ENCODE measurements at places on chromosomes 2 and 18.

DNA sequence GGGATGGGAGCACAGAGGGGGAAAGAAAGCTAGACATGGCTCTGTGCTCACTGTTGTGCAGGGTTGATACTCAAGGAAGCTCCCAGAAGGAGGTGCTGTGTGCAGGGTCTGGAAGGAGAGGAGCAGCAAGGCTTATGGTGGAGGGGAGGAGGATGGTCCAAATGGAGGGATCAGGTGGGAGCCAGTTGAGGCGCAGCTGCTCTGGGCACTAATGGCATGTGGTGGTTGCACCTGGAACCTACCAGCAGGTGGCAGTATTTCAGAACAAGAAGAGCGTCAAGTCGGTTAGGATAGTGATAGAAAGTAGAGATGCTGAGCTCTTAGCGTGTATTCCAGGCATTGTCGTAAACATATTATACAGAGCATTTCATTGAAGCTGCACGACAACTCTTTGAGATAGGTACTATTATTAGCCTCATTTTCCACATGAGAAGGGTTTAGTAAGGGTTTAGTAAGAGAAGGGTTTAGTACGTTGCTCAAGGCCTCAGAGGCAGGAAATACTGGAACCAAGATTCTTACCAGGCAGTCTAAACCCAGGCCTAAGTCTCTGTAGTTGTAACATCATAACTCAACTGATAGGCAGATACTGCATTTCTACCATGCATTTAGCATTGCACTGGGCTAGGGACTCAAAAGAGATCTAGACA is 223.7 kb downstream of the CYP26B1 start:
- peak; percentile 72 for DNase-seq

- no peak for DNase-seq
Measured at GRCh38 chr2:22078701-22079100, 954.9 kb downstream of the TDRD15 start.

DNA sequence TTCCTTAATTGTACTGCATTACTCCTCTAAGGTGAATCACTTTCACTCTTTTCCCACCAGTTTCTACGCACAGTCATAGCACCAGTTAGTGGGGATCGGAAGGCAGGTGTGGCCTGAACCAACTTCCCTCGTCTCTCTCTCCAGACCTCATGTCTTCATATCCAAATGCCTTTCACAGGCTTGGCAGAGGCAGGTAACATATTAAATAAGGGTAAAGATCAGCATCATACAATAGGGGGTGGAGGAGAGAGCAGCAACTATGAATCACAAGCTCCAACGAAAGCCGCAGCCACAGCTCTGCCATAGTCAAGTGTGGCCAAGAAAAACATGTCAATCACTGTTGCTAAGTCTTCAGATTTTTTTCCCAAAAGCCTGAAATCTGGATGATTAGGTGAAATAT is 40.3 kb downstream of the AP1S3 start:
- DNase-seq: no peak

GRCh38 chr2:207967121-207967520 is 58.2 kb downstream of the PLEKHM3 start:
- no peak for DNase-seq

DNA sequence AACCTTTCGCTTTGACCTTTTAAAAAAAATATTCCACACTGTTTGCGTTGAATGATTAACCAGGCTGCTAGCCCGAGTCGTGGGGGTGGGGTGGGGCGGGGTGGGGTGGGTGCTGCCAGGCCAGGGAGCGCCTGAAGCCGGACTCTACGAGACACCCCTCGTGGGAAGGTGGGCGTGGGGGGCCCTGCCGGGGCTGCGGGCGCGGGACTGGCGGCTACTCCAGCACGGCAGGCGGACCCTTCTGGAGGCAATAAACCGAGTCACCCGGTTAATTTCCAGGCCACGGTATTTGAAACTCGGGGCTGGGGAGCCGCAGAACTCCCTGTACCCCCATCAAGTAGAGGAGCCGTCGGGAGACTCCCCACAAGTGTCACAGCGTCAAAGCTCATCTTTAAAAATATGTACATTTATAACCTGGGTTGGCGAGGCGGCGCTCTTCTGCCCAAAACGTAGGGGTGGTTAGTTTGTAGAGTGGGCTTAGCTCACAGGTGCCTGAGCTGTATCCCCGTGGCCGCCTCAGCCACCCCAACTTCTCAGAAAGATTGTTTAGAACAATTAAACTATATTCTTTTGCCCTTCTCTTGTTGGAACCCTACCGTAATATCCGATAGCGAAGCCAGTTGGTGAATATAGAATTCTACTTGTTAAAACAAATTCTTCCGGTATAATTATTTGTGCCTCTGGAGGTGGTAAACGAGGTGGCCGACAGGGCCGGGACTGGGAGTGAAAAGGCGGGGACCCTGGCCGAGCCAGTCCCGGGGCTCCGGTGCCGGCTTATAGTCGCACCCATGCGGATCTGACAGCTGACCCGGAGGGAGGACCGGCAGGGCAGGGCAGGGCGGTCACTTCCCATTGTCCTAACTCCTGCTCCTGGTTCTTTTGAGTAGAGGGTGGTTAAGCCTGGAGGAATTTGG is 1.4 kb downstream of the B3GNT2 start:
- DNase-seq: peak; percentile 52

- DNase-seq: no peak
Measured at GRCh38 chr2:85011747-85012146, 40.8 kb downstream of the KCMF1 start.
